ENCODE measurements at places on chromosomes 3 and 15. TPM values are rescaled to one million over a fixed set of nuclear protein-coding genes. Genes with fewer than 3 reads are reported as not detected.
A peak's percentile ranks its signal among the peaks of the same experiment; 100 is the strongest.

GRCh38 chr3:137906985-137907649 is 102.8 kb upstream of the CLDN18 start:
- no peak for DNase-seq
- H3K4me1 ChIP-seq = no peaks in the 10 kb centered on the region
- no peak overlapping the region for H3K4me3 ChIP-seq
- H3K27ac ChIP-seq = no peak overlapping the region

DNA sequence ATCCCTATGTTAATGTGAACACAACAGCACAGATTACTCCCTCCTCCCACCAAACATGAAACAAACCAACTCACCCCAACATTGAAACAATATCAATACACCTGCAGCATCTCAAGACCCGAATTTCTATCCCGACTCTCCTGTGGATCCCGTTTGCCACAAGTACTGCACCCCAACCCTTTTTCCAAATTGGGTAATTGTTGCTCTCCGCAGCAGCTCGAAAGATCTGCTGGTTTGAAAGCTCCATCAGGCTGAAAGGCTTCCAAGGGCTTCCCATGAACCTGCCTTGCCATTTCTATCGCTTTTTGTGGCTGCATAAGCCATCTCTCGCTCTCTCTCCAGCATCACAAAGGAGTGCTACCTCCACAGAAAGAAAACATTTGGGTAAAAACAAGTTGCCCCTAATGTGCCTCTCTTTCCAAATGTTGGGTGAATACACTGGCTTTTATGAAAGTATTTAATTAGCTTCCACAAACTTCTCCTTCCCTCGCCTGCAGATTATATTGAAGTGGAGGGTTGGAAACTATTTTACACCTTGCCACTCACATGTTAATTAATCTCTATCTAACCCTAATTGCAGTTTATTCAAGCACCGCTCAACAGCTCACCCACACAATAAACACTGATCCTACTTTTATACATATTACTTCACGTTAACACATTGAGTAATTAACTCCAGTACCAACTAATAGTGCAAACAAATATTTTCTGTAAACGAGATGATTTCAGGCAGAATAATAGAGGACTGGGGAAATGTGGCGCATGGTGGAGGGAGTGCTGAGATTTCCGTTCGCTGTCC is 2.5 kb upstream of the FEZF2 start:
- peaks cover 91% of the 10 kb centered on the region for H3K27me3 ChIP-seq
- H3K27ac ChIP-seq = no peak overlapping the region
- DNase-seq = no peak
- no peaks in the 10 kb centered on the region for H3K36me3 ChIP-seq
- no peak overlapping the region for H3K4me3 ChIP-seq
- H3K4me1 ChIP-seq = no peaks in the 10 kb centered on the region

GRCh38 chr3:159904455-159904854 is 84.2 kb upstream of the IL12A start:
- no peaks in the 10 kb centered on the region for H3K27me3 ChIP-seq
- H3K4me3 ChIP-seq = no peak overlapping the region
- DNase-seq = no peak
- no peak overlapping the region for H3K27ac ChIP-seq
- H3K4me1 ChIP-seq = no peaks in the 10 kb centered on the region

- H3K4me1 ChIP-seq = no peaks in the 10 kb centered on the region
- H3K27me3 ChIP-seq = peaks cover 5% of the 10 kb centered on the region
- no peaks in the 10 kb centered on the region for H3K36me3 ChIP-seq
- H3K4me3 ChIP-seq = no peak overlapping the region
- no peak overlapping the region for H3K27ac ChIP-seq
These were observed 35.9 kb downstream of the SAXO2 start for GRCh38 chr15:82298520-82298919.

DNA sequence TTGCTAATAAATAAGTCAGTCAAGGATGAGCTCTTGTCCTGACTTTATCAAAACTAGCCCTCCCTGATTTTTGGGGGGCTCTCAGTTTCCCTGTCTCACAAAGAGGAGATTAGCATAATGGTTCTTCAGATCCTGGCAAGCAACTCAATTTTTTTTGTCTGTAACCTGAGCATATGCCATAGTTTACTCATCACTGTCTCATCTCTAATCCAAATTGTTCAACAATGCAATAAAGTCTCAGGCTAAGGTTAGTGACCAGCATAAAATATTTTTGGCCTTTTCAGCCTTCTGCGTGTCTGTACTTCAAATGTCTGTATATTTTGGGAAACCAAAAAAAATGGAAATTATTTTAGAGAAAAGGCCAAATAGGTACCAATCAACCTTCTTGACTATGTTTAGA is 465.6 kb upstream of the TPRG1 start:
- H3K36me3 ChIP-seq = no peaks in the 10 kb centered on the region
- no peak overlapping the region for H3K27ac ChIP-seq
- peaks cover 3% of the 10 kb centered on the region for H3K4me1 ChIP-seq
- peak; percentile 37 for DNase-seq
- no peak overlapping the region for H3K4me3 ChIP-seq

- no peak overlapping the region for H3K4me3 ChIP-seq
- no peaks in the 10 kb centered on the region for H3K4me1 ChIP-seq
- DNase-seq = no peak
- no peaks in the 10 kb centered on the region for H3K27me3 ChIP-seq
- H3K36me3 ChIP-seq = no peaks in the 10 kb centered on the region
These were observed 38.5 kb downstream of the ADAMTS7 start for GRCh38 chr15:78772738-78773137.

CFAP91 gene
- 0.77 TPM for total RNA-seq

TMC3 gene
- not detected for total RNA-seq

GHRL gene
- total RNA-seq = not detected

SH2D7 gene
- not detected for total RNA-seq

GRCh38 chr3:59212128-59212779 is 162.4 kb upstream of the CFAP20DC start:
- no peaks in the 10 kb centered on the region for H3K36me3 ChIP-seq
- no peak overlapping the region for H3K4me3 ChIP-seq
- peak; percentile 55 for DNase-seq

VWA5B2 gene
- total RNA-seq = not detected
